A549 treated with ZK216348 at 1 μM for 4 hours (cell line): ENCODE measurements at places on chromosomes 12 and 14. TPM values are rescaled to one million over a fixed set of nuclear protein-coding genes. Genes with fewer than 3 reads are reported as not detected.

Gene POTEG
- total RNA-seq = not detected in 5 replicates

Gene RTN1
- not detected in 5 replicates for total RNA-seq

Gene RPL10L
- total RNA-seq = not detected in 5 replicates

Gene LACRT
- not detected in 5 replicates for total RNA-seq

Gene DPF3
- 0.07 to 0.22 TPM (median 0.17 TPM) in 4 of 5 replicates, not detected in the other for total RNA-seq

Gene LRFN5
- 0.04 TPM in 1 of 5 replicates, not detected in the others for total RNA-seq

Gene FERMT2
- 31.7 to 54.9 TPM (median 44.3 TPM) in 5 replicates for total RNA-seq

Gene FOXG1
- 0.11 to 0.27 TPM (median 0.12 TPM) in 5 replicates for total RNA-seq

Gene OAS2
- 0.16 to 0.44 TPM (median 0.28 TPM) in 5 replicates for total RNA-seq

Gene DTX1
- 0.27 to 1.2 TPM (median 0.40 TPM) in 5 replicates for total RNA-seq

Gene P2RX4
- total RNA-seq = 14.6 to 18.6 TPM (median 17.3 TPM) in 5 replicates

Gene KLRC2
- 0.85 to 2.1 TPM (median 1.4 TPM) in 5 replicates for total RNA-seq

Gene AKAP5
- 0.27 to 0.68 TPM (median 0.41 TPM) in 5 replicates for total RNA-seq

Gene SIX6
- not detected in 5 replicates for total RNA-seq

Gene STYK1
- total RNA-seq = 0.14 to 0.53 TPM (median 0.31 TPM) in 5 replicates

Gene CNTN1
- 41.5 to 65.9 TPM (median 56.0 TPM) in 5 replicates for total RNA-seq

Gene GPR68
- 0.18 to 0.21 TPM (median 0.19 TPM) in 3 of 5 replicates, not detected in the others for total RNA-seq

Gene EML5
- 0.45 to 1.5 TPM (median 0.55 TPM) in 5 replicates for total RNA-seq

Gene MYF6
- total RNA-seq = not detected in 5 replicates
